Neural crest cell (in vitro differentiated cells): ENCODE measurements at places on chromosomes 1 and 21.

DNA sequence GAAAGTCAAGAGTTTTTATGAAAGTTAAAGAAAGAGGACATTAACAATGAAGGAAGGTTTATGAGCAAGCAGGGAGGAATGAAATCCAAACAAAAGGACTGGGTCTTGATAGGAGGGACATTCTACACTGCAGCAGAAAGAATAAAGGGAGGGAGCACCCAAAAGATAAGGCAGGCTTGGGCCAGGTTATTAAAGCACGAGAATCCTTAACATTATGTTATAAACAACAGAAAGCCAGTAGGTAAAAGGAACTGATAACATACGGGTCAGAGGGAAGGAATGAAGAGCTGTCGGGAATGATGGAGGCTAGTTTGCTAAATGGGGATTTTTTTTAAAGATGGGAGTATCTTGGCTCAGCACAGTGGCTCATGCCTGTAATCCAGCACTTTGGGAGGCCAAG is 19.4 kb downstream of the LPGAT1 start:
- no peak overlapping the region for H3K4me3 ChIP-seq
- no peaks in the 10 kb centered on the region for H3K4me1 ChIP-seq
- no peaks in the 10 kb centered on the region for H3K27me3 ChIP-seq
- DNase-seq: no peak

GRCh38 chr1:50705041-50705440 is 255.0 kb downstream of the FAF1 start:
- H3K4me1 ChIP-seq: peaks cover 44% of the 10 kb centered on the region

GRCh38 chr1:203327684-203328457 is 22.6 kb downstream of the BTG2 start:
- H3K36me3 ChIP-seq: no peaks in the 10 kb centered on the region
- H3K4me1 ChIP-seq: peaks cover 57% of the 10 kb centered on the region
- DNase-seq: peak; percentile 31
- H3K27me3 ChIP-seq: peaks cover 7% of the 10 kb centered on the region
- H3K27ac ChIP-seq: peak overlapping the region; percentile 97
- H3K4me3 ChIP-seq: peak overlapping the region; percentile 81

- H3K4me3 ChIP-seq: no peak overlapping the region
- no peak for DNase-seq
- H3K4me1 ChIP-seq: peaks cover 20% of the 10 kb centered on the region
- H3K36me3 ChIP-seq: no peaks in the 10 kb centered on the region
- H3K27ac ChIP-seq: no peak overlapping the region
Measured at GRCh38 chr1:61498342-61498741, 226.6 kb downstream of the TM2D1 start.

DNA sequence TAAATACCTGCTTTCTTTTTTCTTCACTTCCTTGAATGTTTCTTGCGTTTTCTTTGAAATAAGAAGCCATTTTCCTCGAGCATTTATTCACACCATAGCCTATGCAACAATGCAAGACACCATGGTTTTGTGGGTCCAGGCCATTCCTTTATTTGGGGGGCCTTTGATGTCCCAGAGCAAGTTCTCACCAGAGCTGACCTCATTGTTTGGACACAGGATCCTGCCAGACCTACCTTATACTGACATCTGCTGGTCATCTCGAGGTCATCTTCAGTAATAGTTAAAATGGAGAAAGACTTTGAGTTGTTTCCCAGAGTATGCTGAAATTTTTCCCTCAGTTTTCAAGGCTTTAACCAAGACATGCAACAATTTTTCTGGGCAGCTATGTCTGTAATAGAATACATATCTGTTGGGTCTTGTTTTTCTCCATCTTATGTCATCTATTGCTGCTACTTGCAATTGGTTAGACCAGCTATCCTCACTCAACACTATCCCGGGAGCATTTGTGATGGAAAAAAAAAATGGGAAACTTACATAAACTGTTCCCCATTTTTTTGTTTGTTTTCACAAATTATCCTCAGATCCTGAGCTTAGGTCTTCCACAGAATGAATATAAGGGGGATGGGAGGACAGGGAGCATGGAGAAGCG is 34.0 kb upstream of the BACE2 start:
- H3K4me1 ChIP-seq: peaks cover 3% of the 10 kb centered on the region
- H3K27ac ChIP-seq: no peak overlapping the region
- no peaks in the 10 kb centered on the region for H3K36me3 ChIP-seq
- H3K27me3 ChIP-seq: peaks cover 3% of the 10 kb centered on the region
- no peak for DNase-seq
- no peak overlapping the region for H3K4me3 ChIP-seq

DNA sequence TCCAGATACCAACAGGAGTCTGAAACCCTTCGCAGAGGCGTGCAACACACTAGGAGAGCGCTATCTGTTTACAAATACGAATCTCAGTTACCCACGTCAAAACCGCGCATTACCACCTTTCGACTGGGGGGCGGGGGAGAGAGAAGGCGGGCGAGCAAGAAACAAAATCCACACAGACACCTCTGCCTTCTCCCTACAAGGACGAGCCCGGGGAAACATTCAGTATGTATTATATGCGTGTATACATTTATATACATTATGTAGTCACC is 722 bp downstream of the TUT4 start:
- no peak overlapping the region for H3K27ac ChIP-seq
- no peaks in the 10 kb centered on the region for H3K27me3 ChIP-seq
- H3K4me3 ChIP-seq: no peak overlapping the region
- no peaks in the 10 kb centered on the region for H3K36me3 ChIP-seq
- H3K4me1 ChIP-seq: peaks cover 31% of the 10 kb centered on the region

DNA sequence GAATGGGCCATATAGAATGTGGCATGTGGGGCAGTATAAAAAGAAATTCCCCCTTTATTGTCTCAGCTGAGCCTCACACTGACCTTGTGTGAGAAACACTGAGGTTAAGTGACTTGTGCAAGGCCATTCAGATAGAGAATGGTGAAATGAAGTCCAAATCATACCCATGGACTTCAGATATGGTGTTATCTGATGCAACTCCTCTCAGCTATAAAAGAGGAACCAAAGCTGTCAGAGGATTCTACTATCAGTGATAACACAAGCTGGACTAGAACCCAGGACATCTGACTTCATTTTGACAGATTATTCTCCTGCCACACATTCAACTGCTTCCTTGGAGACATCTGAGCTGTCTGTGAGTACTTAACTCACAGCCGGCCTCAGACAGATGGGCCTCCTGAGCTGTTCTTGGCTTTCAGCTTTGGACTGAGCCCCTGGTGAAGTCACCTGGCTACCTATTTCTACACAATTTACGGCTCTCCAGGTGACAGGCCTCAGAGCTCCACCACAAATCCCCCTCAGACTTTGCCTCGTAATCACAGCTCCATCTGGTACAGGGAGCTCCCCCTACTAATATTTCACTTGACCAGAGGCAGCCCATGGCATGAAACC is 104.6 kb downstream of the PLXNA2 start:
- no peaks in the 10 kb centered on the region for H3K27me3 ChIP-seq
- H3K27ac ChIP-seq: no peak overlapping the region
- H3K4me1 ChIP-seq: peaks cover 6% of the 10 kb centered on the region
- no peak for DNase-seq
- no peak overlapping the region for H3K4me3 ChIP-seq

DNA sequence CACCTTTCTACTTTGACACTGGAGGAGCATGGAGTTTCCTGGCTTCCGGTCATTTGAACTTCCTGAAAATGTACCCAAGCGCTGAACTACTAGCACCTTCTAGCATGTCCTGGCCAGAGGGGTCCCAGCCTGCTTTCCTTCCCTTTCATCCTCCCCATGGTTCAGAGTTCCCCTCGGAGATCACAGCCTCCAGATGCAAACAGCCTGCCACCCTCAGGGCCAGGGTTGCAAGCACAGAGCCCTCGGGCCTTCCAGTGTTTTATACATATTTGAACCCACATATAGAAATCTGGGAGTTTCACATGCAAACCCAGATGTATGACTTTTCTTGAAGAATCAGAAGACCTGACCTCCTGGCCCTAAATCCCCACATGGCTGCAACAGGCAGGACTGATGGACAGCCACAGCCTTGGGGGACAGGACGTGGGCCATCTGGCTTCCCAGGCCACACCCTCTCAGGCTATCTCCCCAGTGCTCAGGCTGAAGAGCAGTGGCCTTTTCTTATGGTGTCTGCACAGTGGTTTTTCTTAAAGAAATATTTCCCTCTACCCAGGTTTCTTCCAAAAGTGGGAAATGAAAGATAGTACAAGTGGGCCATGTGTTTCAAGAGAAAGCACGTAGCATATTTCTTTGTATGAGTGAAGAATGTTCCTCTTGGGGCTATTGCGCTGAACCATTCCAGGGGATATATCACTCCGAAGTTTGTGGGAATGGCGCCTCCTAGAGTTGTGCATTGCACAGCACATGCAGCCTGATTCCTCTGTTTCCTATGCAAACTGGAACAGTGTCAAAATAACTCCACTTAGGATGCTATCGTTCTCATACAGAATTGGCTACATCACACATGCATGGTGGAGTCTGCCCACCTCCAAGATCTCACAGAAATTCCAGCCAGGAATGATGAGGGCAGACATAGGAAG is 232.0 kb upstream of the VAMP3 start:
- no peak overlapping the region for H3K4me3 ChIP-seq
- peaks cover 4% of the 10 kb centered on the region for H3K27me3 ChIP-seq
- no peak for DNase-seq
- H3K27ac ChIP-seq: peak overlapping the region; percentile 57

- DNase-seq: peak; percentile 64
- no peaks in the 10 kb centered on the region for H3K36me3 ChIP-seq
- peaks cover 9% of the 10 kb centered on the region for H3K4me1 ChIP-seq
- peaks cover 65% of the 10 kb centered on the region for H3K27me3 ChIP-seq
- no peak overlapping the region for H3K27ac ChIP-seq
- H3K4me3 ChIP-seq: peak overlapping the region; percentile 4
Measured at GRCh38 chr1:204363335-204364114, 3.8 kb upstream of the PLEKHA6 start.

DNA sequence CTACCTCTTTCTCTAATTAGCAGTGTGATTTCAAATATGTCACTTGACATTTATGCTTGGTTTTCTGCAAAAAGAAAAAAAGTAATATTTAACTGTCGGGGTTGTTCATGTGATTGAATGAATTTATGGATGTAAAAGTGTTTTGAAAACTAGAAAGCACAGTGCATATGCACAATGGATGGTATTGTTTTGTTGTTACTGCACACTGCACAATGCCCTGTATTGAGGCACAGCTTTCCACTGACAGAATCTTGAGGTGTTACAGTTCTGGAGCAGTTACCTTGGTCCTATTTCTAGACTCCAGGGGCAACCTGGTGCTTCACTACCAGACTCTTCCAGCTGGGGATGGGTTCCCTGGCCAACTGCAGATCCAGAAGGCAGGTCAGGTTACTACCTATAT is 116.8 kb upstream of the L1TD1 start:
- H3K4me3 ChIP-seq: no peak overlapping the region
- H3K36me3 ChIP-seq: no peaks in the 10 kb centered on the region
- no peaks in the 10 kb centered on the region for H3K27me3 ChIP-seq
- H3K27ac ChIP-seq: no peak overlapping the region

GRCh38 chr1:200857804-200858203 is 15.0 kb upstream of the GPR25 start:
- no peaks in the 10 kb centered on the region for H3K27me3 ChIP-seq
- H3K4me3 ChIP-seq: no peak overlapping the region
- no peak overlapping the region for H3K27ac ChIP-seq
- H3K36me3 ChIP-seq: peaks cover 13% of the 10 kb centered on the region
- no peak for DNase-seq

DNA sequence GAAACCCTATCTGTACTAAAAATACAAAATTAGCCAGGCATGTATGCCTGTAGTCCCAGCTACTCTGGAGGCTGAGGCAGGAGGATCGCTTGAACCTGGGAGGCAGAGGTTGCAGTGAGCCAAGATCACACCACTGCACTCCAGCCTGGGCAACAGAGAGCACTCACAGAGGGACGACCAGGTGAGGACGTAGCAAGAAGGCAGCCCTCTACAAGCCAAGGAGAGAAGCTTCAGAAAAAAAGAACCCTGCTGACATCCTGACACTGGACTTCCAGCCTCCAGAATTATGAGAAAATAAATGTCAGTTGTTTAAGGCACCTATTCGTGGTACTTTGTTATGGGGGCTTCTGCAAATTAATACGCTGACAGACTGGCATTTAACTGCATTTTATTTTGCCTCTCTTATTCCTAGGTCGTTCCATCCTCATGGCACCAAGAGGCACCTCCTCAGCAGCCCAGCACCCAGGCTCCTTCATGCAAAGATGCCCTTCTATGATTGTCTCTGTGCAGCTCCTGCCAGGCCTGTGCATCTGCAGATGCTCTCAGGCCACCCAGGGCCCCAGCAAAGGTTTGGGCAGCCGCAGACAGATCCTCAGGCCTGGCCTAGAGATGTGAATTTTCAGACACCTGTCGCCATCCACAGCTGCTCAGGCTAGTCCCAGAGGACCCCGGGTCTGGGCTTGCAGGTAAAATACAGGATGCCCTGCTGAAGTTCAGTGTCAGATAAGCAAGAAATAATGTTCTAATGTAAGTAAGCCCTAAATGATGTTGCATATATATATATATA is 86.0 kb upstream of the COX20 start:
- H3K4me1 ChIP-seq: no peaks in the 10 kb centered on the region
- H3K36me3 ChIP-seq: no peaks in the 10 kb centered on the region
- no peak overlapping the region for H3K27ac ChIP-seq
- H3K27me3 ChIP-seq: no peaks in the 10 kb centered on the region

- no peak for DNase-seq
- H3K4me1 ChIP-seq: no peaks in the 10 kb centered on the region
- H3K27ac ChIP-seq: no peak overlapping the region
Measured at GRCh38 chr1:159146980-159147379, 24.4 kb upstream of the CADM3 start.

- H3K36me3 ChIP-seq: no peaks in the 10 kb centered on the region
- no peak for DNase-seq
- no peaks in the 10 kb centered on the region for H3K27me3 ChIP-seq
- H3K4me3 ChIP-seq: no peak overlapping the region
- H3K27ac ChIP-seq: no peak overlapping the region
- H3K4me1 ChIP-seq: no peaks in the 10 kb centered on the region
Measured at GRCh38 chr1:9075022-9075421, 5.6 kb upstream of the SLC2A5 start.

- no peak overlapping the region for H3K4me3 ChIP-seq
- H3K36me3 ChIP-seq: no peaks in the 10 kb centered on the region
- H3K27ac ChIP-seq: no peak overlapping the region
- no peak for DNase-seq
Measured at GRCh38 chr1:63073309-63074306, 248.8 kb upstream of the FOXD3 start.
